ENCODE measurements at places on chromosomes 6 and 20. TPM values are rescaled to one million over a fixed set of nuclear protein-coding genes. Genes with fewer than 3 reads are reported as not detected.

DNA sequence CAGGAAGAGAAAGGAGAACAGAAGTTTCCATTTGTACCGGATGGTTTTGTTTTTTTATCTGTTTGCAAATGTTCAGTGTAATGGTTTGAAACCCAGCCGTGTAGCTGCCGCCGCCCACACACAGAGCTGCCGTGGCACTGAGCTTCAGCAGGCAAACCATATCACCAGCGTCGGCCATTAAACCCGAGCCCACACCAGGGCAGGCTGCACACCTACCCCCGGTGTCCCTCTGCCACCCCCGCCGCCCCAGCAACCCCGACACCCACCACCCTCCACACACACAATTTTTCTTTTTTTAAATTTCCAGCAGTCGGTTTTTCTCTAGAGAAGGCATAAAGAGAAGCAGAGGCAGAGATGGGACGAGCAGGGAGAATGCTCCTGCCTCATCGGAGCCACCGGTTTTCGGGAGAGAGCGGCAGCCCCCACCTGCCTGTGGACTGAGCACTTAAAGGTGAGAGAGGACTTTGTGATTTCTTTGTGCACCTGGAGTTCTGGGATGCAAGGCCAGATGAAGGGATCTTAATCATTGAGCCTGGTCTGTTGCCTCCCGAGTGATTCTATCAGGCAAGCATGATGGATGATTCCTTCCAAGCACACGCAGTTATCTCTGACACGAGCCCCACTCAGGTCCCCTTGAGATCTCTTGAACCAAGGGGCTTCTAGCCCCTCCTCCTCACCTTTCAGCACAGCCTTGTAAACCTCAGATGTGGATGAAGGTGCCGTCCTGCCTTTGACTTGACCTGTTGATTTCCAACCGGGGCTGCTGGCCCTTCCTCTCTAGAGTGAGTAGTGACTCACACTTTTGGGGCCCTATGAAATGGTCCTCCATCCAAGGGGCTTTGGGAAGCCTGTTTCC is 17.5 kb upstream of the ZNF831 start:
- no peak for DNase-seq

- no peak for DNase-seq
Observed at GRCh38 chr6:106124015-106124414, 37.9 kb downstream of the PRDM1 start.

- no peak for DNase-seq
Observed at GRCh38 chr6:36301085-36301658, 31.3 kb downstream of the PNPLA1 start.

GRCh38 chr6:138318741-138319375 is 58.8 kb upstream of the SMIM28 start:
- no peak for DNase-seq

DNA sequence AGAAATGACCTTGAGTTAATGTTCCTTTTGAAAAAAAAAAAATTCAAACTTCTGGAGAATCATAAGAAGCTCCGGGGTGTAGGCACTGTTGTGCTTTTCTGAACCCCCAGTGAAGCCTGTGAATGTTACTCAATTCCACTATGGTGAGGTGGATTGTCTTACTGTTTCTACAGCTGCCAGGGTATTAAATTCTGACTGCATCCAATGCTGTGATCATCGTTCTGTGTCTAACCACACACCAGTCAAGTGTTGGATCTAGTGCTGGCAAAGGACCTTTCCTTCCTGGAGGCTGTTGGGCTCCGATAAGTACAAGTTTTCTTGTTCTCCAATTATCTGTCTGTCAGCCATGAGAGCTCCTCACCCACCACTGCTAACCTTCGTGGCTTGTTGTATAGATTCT is 162.0 kb upstream of the EPHA7 start:
- no peak for DNase-seq

DNA sequence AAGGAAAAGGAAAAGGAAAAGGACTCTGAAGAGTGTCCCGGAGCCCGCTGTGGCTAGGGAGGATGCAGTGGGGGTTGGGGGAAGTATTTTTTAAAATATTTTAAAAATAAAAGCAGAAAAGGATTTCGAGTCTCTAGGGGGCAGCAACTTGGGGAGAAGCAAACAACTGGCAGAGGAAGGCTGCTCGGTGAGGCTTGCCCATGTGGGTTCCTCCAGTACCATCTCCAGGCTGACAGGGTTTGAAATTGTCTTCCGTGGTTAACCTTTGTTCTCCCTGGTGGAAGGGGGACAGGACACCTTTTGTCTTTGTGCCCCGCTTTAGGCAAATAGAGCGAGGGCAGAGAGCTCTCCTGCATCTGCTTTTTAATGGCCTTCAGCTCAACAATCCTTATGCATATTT is 60.4 kb upstream of the SNX9 start:
- DNase-seq: peak; percentile 45

DNA sequence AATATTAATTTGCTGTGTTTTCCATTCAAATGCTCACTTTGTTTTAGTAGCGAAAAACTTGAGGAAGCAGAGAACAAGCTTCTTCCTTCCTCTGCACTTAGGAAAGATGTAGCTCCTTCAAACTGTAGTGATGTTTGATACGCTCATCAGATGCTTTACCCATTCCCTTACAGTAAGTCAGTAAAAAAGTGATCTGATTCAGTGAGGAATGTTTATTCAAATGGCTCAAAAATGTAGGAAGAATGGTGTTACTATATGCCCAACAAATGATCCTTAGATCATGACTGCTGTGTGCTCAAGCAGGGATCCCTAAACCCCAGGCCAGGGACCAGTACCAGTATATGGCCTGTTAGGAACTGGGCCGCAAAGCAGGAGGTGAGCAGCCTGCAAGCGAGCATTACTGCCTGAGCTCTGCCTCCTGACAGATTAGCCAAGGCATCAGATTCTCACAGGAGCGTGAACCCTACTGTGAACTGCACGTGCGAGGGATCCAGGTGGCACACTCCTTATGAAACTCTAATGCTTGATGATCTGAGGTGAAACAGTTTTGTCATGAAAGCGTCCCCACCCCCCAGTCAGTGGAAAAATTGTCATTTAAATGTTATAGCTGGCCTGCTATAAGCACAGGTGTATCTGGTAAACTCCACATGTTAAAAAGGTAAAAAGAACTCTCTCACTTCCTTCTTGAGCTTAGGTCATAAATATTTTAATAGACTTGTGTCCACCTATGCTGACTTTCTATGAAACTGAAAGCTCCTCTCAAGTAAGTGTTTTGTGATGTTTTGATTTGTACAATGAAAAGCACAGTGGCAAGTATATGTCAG is 187.2 kb downstream of the FOXC1 start:
- no peak for DNase-seq

- DNase-seq: no peak
Observed at GRCh38 chr6:132730560-132730959, 16.7 kb upstream of the VNN1 start.

DNA sequence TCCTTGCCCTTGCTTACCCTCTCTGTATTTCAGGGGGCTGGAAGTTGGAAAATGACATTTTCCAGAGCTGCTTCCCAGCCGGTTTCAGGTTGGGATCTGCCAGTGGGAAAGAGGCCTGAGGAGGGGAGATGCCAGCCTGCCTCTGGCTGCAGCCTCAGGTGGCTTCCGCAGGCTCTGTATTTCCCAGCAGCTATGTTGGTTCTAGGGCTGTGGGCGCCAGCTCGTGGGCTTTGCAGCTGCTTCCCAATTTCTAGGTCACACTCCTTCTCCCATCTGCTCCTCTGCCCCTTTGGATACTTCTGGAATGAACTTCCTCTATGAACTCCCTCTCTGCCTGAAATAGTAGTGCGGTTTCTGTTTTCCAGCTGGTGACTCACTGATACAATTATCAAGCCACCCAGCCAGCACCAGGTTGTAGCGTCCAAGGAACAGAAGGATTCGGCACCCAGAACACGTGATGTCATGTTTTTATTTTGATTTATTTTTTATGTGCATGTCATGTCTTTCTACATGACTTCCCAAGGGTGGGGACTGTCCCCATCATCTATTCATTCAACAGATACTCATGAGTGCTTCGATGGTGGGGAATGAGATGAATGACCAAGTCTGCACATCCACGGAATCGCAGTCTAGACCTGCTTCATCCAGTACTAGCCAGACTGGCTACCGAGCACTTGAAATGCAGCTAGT is 38.0 kb downstream of the TGM2 start:
- no peak for DNase-seq

- no peak for DNase-seq
Observed at GRCh38 chr6:99036672-99037071, 88.9 kb upstream of the FBXL4 start.

GRCh38 chr6:157406661-157407060 is 25.7 kb downstream of the ZDHHC14 start:
- no peak for DNase-seq

- DNase-seq: no peak
Observed at GRCh38 chr6:163019926-163020325, 292.2 kb downstream of the PACRG start.

- no peak for DNase-seq
Observed at GRCh38 chr6:91694016-91694654, 1107.3 kb upstream of the MAP3K7 start.

GRCh38 chr6:135014353-135014832 is 40.2 kb downstream of the HBS1L start:
- DNase-seq: no peak

DNA sequence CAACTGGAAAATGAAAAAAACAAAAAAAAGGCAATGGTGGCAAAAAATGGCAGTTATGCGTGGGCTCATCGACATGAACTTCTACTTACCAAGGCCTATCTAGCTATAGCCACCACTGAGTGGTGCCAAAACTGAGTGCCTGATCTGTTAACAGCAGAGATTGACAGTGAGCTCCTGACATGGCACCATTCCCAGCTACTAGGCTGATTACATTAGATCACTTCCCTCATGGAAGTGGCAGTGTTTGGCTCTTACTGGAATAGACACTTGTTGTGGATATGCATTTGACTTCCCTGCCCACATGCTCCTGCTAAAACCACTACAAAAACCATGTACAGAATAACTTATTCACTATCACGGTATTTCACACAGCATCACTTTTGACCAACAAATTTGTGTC is 216.1 kb upstream of the SGK1 start:
- peak; percentile 69 for DNase-seq

DNA sequence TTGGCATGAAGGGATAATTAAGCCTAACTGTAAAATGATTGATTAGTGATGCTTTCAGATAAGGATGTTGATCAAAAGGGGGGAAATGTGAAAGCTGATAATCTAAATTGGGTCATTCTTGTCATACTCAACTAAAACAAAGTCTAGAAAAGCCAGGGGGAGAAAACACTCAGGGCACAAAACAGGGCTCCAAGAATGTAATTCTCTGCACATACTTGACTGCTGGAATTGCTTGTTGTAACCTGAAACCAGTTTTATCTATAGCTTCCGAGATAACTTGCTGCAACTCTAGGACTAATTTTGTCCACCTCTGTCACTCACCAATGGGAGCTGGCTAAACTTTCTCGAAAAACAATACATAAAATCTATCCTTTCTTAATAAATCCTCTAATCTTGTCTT is 310.3 kb downstream of the CLVS2 start:
- no peak for DNase-seq

DNA sequence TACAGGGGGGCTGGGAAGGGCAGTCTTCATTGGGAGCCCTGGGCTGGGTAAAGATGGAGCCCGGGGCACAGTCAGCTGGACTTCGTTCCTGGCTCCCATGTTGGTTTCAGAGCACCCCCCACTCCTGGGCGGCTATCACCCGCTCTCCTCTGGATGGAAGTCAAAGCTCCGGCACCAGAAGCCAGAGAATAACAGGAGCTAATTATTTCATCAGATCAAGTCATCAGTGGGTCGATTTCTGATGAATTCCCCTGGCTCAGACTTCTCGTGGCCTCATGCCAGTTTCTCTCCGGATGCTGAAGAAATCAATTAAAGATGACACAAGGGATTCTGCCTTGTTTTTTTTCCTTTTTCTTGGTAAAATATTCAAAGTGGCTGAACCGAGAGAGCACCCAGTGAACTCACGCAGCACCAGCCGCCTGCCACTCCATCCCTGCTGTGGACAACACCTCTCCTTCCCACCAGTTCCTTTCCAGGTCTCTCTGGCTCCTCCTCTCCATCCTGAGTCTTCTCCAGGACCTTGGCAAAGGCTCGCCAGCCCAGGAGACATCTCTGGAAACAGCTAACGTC is 22.5 kb downstream of the SULF2 start:
- DNase-seq: no peak

- DNase-seq: no peak
Observed at GRCh38 chr6:144390886-144391285, 105.8 kb downstream of the UTRN start.

DNA sequence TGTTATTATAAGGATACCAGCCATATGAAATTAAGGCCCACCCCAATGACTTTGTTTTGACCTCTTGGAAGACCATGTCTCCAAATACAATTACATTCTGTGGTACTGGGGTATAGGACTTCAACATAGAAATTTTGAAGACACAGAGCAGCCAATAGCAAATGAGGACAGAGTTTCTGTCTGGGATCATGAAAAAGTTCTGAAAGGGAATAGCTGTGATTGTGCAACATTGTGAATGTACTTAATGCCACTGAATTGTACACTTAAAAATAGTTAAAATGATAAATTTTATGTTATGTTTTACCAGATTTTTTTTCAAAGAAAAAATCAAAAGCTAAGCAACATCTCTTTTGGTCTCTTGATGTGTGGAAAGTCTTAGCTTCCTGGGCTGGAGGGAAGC is 27.0 kb upstream of the AGPAT4 start:
- DNase-seq: no peak

- peak; percentile 91 for DNase-seq
Observed at GRCh38 chr6:42569102-42570028, 5.5 kb downstream of the UBR2 start.

DNA sequence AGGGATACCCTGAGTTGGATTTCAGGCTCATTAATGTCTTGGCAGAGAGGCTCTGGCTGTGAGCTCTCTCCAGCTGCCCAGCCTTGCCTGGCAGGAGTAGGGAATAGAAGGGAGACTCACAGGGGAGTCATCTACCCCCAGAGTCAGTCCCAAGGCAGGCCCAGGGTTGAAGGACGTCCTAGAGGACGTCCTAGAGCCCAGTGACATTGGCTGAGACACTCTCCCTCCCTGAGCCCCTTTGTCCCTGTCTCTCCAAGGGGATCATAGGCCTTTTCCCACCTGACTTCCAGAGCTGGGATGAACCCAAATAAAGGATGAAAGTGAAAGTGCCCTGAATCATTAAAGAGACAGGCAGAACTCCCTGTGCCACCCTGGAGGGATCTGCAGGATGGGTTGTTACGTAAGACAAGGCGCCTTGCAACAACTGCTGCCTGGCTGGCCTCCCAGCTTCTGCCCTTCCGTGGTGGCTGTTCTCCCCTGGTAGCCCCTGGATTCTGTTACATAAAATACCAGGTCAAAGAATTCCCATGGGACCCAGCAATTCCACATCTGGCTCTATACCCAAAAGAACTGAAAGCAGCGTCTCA is 53.6 kb upstream of the SIRPA start:
- no peak for DNase-seq

GRCh38 chr20:62642666-62643520 is 590 bp downstream of the SLCO4A1 start:
- DNase-seq: no peak

GRCh38 chr20:37850036-37850592 is 52.8 kb upstream of the VSTM2L start:
- no peak for DNase-seq

GRCh38 chr20:668638-669037 is 7.0 kb downstream of the SCRT2 start:
- DNase-seq: no peak

Gene EEF1A2
- 22.0 TPM for total RNA-seq

Gene CTCFL
- total RNA-seq: not detected

Gene DSP
- 42.4 TPM for total RNA-seq

Gene HRH3
- not detected for total RNA-seq

Gene NUS1
- total RNA-seq: 11.6 TPM

Gene PTPRT
- not detected for total RNA-seq

Gene AKAP7
- 1.3 TPM for total RNA-seq

Gene PAK5
- total RNA-seq: under 0.01 TPM

Gene MAP7
- 0.51 TPM for total RNA-seq

Gene CST4
- not detected for total RNA-seq

Gene LGSN
- total RNA-seq: not detected

Gene EBF4
- total RNA-seq: 0.77 TPM

Gene CLDN20
- total RNA-seq: not detected

Gene ERVFRD-1
- total RNA-seq: under 0.01 TPM

All from dermis microvascular lymphatic vessel endothelial cell (primary cell).